ENCODE measurements at places on chromosomes 12 and 14. TPM values are rescaled to one million over a fixed set of nuclear protein-coding genes. Genes with fewer than 3 reads are reported as not detected.

DNA sequence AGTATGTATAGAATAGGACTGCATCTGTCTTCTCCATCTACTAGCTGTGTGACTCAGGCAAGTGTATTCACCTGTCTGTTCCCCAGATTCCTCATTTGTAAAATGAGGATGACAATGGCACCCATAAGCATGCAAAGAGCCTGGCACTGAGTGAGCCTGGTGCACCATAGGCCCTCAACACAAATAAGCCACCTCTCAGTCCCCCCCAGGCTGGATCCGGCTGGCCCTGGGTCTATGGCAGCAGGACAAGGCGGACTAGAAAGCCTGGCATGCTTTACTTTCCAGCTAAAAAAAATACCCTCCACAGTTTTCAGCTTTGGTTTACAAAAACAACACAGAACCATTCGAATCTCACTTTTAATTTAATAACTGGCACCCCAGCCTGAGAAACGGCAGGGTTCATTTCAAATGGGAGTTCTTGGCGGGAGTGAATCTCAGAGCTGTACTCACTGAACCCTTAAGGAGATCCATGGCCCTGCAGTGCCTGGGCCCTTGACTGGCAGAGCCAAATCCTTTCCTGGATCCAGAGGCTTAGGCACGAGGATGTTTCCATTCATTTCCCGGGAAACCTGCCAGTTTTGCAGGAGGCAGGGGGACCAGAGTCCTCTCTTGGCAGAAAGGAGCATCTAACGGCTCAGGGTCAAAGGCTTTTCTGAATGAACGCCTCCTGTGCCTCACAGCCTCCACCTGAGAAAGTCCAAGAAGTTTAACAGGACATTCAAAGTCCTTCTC lies 17.7 kb downstream of the SYNE3 start:
- no peak for DNase-seq

CCDC175 gene
- not detected for total RNA-seq

DNA sequence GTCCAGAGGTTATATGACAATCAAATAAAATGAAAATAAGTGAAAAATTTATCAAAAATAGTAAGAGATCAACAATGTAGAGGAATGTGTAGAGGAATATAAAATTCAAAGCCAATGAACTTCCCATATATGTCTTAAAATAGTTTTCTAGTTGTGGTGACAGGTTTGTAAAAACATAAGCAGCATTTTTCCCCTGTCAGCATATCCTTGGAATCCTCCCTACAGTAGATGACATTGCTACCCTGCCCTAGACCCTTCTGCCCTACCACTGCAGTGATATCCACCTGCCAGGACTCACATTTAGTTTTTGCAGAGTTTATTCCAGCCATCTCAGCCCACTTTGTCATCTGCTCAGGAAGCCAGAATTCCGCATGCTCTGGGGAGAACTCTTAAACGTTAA lies 842.0 kb downstream of the RPS29 start:
- DNase-seq: no peak

DNA sequence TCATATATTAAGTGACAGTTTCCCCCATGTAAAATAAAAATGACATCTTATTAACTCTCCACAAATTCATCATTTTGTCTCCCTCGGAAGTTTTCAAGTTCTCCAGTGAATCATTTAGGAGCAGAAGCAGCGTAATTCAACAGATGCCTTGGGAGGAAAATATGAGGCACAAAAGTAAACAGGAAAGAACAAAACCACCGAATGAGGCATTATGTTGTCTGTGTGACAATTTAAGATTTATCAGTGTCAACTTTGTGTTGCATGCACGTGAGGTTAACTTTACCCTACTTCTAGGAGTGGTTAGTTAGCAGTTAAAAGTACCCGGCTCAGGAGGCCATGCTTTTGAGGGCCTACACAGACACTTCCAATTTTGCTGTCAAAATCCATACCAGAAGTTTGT lies 258.6 kb downstream of the IPO8 start:
- DNase-seq: no peak

- no peak for DNase-seq
Measured at GRCh38 chr12:89117448-89118034, 234.8 kb downstream of the DUSP6 start.

TMCC3 gene
- 0.23 TPM for total RNA-seq

GRCh38 chr12:92735131-92735721 lies 32.4 kb downstream of the PLEKHG7 start:
- DNase-seq: no peak

DNA sequence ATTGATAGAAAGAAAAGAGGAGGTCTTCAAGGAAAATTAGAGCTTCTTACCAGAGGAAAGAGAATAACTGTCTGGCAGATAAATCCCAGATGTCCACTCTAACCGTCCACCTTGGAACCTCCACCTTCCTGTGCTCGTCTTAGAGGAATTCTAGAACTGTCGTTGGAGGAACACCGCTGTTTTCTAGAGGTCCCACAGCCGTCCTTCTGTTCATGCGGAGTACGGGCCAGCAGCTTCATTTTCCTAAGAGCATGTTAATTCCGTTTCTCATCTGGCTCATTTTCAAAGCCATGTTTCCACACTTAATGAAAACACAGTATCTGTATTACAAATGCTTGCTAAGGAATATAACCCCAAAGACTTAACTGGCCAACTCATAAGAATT lies 107.9 kb upstream of the ESRRB start:
- DNase-seq: no peak

DNA sequence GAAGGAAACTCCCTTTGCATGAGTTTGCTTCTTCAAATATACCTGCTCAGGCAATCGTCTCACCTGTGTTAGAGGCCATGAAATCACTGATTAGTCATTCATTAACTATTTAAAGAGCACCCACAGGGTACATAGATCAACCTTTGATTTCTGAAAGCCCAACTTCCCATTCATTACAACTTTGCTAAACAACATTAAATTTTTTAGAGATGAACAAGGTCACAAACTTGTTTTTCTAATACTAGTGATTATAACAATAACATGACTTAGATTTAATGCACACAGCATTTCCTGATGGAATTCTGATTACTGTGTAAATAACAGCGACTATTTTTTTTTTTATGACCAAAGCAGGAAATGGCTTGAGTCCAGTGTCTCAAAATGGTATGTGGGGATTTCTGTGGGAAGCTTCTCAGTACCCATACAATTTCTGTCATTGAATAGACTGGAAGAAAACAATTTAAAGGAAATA lies 5.4 kb upstream of the ERO1A start:
- DNase-seq: no peak

GRCh38 chr14:92937051-92937937 lies 14.3 kb downstream of the CHGA start:
- no peak for DNase-seq

KCNH5 gene
- not detected for total RNA-seq

CLEC2A gene
- total RNA-seq: not detected

NCKAP5L gene
- 4.5 TPM for total RNA-seq

GRCh38 chr12:98296462-98297079 lies 218.8 kb upstream of the TMPO start:
- DNase-seq: no peak

GRCh38 chr12:62301080-62301798 lies 41.0 kb downstream of the USP15 start:
- no peak for DNase-seq

DNA sequence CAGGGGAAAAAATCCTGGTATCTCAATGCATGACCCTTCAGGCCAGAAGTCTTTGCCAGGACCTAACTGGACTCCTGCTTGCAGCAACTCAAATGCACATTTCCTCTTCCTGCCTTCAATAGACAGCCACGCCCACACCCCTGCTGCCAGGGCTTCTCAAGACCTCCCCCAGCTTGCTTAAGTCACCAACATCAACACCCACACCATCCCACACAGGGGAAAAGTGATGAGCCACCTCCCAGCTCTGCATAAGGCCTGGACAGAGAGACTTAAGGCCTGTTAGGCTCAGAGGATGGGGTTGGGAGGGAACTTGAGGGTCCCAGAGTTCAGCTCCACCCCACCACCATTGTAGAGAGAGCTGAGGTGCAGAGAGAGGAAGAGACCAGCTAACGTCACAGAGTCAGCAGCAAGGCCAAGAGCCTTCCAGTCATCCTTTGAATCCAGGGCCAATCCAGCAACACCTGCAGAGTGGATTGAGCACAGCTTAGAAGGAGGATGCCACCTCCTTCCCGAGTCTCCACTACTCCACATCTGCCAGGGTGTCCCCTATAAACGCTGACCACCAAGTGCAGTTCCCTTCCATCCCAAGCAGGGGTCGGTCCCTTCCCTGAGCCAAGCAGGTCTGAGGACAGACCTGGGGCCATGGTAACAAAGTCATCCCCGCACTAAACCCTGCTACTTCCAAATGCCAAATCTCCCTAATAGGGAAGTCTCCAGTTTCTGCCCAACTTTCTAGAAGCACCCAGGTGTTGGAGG lies 50.0 kb downstream of the KDM2B start:
- DNase-seq: peak; percentile 80

GRCh38 chr14:100424504-100425428 lies 101.6 kb downstream of the SLC25A47 start:
- no peak for DNase-seq

GRCh38 chr14:72444701-72445100 lies 449.2 kb downstream of the DPF3 start:
- no peak for DNase-seq

KLHL33 gene
- total RNA-seq: 0.17 TPM

- DNase-seq: no peak
Measured at GRCh38 chr12:119230807-119231206, 52.1 kb downstream of the HSPB8 start.

ERP27 gene
- 11.3 TPM for total RNA-seq

DNA sequence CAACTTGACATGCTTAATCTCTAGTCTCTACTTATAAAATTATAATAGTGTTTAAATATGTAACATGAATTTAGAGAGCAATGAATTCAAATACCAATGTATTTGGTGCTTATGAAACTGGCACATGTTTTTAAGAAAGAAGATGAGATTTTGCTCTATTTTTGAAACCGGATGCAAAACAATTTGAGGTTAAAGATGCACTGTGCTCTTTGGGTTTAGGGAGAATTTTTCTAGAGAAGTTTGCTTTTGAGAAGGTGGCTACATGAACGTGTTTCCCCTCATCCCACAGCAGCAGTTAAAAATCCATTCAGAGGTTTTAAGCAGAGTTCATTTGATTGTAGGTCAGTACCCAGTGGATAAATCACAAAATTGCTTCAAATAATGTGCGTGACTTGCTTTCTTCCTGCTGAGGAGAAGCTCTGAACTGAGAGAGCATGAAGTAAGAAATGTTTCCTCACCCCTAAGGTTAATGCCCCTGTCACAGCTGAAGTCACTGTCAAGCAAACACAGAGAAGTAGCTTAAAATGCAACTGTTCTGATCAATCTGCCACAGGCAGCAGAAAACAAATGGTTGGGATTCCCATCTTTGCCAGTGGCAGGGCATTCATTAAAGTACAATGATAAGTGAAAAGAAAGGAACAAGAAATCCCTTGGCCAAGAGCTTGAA lies 241.9 kb upstream of the SYT1 start:
- DNase-seq: no peak

DNA sequence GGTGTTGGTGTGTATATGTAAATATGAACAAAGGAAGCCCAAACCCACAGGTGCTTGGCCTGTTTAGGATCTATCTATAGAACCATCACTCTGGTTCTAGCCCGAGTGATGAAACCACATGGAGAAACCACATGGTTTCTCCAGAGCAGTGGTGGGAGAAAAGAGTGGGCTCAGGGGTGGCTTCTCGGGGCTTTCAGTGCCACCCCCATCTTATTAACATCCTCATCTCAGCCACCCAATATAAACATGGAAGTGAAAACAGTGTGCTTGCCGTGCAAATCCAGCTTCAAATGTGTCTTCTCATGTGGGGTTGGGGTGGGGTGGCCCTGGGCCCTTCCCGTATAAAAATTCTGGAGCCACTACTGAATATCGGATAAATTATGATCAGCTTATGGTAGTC lies 109.0 kb downstream of the STAB2 start:
- no peak for DNase-seq

DNA sequence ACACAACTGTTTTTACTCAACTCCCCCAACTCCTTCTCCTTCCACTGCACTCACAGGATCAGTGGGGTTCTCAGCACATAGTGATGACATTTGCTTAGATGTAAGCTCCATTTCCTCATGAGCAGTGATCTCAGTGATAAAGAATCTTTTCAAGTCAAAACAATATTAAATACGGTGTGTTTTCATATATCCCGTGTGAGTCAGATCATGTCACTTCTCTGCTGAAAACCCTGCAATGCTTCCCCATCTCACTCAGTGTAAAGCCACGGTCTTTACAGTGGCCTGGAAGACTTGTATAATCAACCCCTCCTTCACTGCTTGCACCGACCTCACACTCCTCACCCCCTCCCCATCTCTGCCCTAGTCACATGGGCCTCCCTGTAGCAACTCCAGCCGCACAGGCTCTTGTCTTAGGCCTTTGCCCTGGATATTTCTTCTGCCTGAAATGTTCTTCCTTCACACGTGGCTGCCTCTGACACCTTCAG lies 149.7 kb upstream of the ARHGAP5 start:
- DNase-seq: no peak
